Stimulated activated CD4-positive, alpha-beta T cell treated with anti-CD3 and anti-CD28 coated beads, Interleukin-12 subunit alpha, Interleukin-12 subunit beta, amount 100 ng/mL, for 24 hours (primary cell): ENCODE measurements at places on chromosomes 7 and 10.

GRCh38 chr7:27316311-27316710 is 73.7 kb downstream of the EVX1 start:
- DNase-seq, result no peak

- DNase-seq, result no peak
Observed at GRCh38 chr7:73799282-73800141, 29.4 kb upstream of the CLDN3 start.

GRCh38 chr10:54124209-54124885 is 676.7 kb downstream of the PCDH15 start:
- DNase-seq, result no peak

GRCh38 chr7:100546129-100546925 is 7.3 kb downstream of the AGFG2 start:
- DNase-seq, result no peak

GRCh38 chr7:18179093-18179492 is 151.4 kb upstream of the PRPS1L1 start:
- DNase-seq, result no peak

DNA sequence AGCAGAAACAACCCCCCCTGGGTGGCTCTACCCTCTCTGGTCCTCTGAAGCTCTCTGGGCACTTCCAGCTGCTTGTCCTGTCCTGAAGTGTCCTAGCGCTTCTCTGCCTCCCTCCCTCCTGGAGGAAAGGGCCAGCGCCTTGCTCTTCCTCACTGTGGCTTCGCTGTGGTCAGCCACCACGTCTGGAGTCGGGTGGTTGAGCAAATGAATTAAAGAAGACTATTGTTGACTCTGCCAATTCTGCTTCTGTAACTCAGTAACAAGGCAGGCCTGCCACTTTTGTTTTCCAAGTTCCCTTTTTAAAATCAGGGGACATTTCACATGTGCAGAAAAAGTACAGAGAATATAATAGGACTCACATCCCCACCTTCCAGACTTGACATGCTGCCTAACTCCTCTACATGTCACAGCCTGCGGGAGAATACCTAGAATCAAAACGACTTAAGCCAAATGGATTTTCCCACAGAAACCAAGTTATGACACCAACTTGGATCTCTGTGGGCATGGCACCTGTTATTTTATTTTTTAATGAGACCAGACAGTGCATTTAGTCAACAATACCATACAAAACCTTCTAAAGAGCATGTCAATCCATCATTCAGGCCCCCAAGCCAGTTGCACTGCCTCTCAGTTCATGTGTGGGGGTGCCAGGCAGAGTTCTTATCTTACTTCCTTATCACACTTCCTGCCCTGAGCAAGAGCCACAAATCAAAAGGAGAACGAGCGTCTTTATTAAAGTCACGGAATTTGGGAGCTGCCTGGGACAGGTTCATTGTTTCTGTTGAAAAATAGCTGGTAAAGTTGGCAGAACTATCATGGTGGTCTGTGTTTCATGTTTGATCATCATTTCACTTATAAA is 6.8 kb downstream of the FFAR4 start:
- DNase-seq, result no peak

DNA sequence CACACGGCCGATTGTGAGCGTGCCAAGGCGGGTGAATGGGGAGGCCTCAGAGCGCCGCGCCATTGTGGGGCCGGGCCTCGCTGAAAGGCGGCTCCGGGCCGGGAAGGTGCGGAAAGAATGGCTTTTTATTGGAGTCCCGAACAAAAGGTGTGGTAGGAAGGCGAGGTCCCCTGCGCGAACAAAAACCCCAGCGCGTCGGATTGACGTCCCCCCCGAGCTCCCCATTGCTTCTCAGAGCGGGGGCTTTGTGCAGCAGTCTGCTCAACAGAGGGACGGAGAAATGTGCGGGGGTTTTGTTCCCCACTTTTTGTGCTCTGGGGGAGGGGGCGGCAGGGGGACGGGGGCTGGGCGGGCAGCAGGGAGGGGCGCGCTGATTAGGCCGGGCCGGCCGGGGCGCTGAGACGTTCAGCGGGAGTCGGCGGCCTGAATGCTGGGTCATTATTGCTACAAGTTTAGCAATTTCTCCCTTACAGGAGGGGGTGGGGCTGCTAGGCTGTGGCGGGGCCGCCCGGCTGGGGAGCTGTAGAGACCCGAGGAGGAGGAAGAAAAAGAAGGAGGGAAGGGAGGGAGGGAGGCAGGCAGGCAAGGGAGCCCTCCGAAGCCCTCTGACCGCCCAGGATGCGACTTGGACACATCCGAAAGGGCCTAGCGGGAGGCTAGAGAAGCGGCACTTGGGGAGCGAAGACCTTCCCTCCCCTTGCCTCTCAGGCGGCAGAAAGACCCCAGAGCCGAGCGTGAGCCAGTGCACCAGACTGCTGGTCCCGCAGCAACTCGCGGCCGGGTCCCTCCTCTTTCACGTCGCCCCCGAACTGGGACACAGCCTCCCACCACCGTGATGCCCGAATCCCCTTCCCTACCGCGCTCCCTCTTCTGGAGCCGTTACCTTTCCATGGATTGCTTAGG is 4.6 kb downstream of the NKX2-3 start:
- no peak for DNase-seq

- DNase-seq, result no peak
Observed at GRCh38 chr10:69500864-69501468, 49.7 kb downstream of the TSPAN15 start.

DNA sequence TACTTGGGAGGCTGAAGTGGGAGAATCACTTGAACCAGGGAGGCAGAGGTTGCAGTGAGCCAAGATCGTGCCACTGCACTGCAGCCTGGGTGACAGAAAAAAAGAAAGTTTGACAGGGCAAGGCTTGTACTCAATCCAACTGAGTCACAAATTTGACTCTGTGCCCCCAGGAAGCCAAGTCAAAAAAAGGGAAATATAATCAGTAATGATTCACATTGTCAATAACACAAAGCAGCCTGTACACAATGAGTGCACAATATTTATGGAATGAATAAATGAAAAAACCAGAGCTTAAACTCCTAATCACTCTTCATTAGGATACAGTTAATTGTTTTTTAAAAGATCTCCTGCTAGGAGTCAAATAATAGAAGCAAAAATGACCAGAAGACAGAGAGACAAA is 6.4 kb downstream of the NAPEPLD start:
- no peak for DNase-seq

DNA sequence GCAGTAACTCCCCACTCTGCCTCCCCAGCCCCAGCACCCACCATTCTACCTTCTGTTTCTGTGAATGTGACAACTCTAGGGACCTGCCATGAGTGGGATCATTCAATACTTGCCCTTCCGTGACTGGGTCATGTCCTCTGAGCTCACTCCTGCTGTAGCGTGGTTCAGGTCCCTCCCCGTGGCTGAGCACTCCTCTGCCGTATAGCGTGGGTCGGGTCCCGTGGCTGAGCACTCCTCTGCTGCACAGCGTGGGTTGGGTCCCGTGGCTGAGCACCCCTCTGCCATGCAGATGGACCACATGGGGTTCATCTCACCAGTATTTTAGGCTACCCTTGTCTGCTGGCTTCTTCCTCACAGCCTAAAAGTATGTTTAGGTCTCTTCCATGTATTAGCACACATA is 43.0 kb downstream of the INSIG1 start:
- DNase-seq, result no peak

DNA sequence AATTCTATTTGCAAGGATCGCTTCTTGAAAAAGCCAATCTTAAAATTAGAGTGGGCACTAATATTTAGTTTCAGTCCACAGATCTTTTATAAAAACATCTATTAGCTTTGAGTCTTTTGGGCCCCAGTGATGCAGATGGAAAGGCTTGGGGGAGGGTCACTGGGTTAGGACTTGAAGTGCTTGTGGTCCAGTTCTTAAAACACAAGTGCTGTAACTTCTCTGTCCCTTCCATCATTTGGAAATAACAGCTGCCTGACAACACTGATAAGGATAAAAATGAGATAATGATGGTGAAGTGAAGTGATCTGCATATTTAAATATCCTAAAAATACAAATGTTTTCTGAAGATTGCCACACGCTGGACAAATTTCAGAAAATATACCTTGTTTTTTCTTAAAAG is 37.1 kb upstream of the ZRANB1 start:
- DNase-seq, result no peak

DNA sequence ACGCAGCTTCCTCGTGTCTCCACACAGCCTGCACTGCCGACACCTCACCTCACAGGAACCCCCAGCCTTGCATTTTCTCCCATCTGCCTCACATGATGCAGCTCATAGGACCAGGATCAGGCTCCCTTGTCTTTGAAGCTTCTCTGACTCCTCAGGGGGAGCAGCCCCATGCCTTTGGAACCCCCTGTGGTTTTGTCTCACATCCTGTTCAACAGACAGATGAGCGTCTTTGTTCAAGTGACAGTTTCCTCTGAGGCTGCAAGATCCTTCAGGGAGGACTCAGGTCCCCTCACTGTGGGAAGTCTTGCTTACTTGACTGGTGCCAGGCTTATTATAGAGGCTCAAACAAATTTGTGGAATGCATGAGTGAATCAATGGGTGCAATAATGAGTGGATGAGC is 667.1 kb downstream of the INHBA start:
- DNase-seq, result no peak

- DNase-seq, result no peak
Observed at GRCh38 chr10:112382515-112383235, 8.8 kb downstream of the ACSL5 start.

DNA sequence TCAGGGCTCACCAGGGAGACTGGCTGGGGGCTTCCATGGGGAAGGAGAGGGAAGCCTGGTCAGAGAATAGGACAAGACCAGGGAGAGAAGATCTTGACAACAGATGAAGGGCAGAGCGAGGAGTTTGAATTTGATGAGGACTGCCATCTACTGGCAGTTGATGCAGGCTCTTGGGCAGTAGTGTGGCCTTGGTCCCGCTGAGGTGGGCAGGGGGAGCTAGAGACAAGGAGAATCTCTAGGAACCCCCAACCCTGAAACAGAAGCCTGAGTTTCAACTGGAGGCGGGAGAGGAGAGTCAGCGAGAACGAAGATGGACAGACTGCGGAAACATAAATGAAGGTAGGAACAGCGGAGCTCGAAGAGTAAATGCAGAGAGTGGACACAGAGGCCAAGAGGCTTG is 81.0 kb downstream of the PPP1R3C start:
- no peak for DNase-seq

GRCh38 chr10:61612450-61612849 is 50.3 kb upstream of the CABCOCO1 start:
- DNase-seq, result no peak

GRCh38 chr7:151031011-151031410 is 2.8 kb downstream of the ABCB8 start:
- no peak for DNase-seq

GRCh38 chr10:31188792-31189406 is 130.1 kb upstream of the ZEB1 start:
- DNase-seq, result no peak

- DNase-seq, result peak; percentile 18
Observed at GRCh38 chr7:139358541-139359365, 941 bp upstream of the LUC7L2 start.

- DNase-seq, result no peak
Observed at GRCh38 chr10:42836771-42837468, 54.3 kb downstream of the BMS1 start.

GRCh38 chr7:151823566-151824372 is 53.1 kb downstream of the PRKAG2 start:
- no peak for DNase-seq

DNA sequence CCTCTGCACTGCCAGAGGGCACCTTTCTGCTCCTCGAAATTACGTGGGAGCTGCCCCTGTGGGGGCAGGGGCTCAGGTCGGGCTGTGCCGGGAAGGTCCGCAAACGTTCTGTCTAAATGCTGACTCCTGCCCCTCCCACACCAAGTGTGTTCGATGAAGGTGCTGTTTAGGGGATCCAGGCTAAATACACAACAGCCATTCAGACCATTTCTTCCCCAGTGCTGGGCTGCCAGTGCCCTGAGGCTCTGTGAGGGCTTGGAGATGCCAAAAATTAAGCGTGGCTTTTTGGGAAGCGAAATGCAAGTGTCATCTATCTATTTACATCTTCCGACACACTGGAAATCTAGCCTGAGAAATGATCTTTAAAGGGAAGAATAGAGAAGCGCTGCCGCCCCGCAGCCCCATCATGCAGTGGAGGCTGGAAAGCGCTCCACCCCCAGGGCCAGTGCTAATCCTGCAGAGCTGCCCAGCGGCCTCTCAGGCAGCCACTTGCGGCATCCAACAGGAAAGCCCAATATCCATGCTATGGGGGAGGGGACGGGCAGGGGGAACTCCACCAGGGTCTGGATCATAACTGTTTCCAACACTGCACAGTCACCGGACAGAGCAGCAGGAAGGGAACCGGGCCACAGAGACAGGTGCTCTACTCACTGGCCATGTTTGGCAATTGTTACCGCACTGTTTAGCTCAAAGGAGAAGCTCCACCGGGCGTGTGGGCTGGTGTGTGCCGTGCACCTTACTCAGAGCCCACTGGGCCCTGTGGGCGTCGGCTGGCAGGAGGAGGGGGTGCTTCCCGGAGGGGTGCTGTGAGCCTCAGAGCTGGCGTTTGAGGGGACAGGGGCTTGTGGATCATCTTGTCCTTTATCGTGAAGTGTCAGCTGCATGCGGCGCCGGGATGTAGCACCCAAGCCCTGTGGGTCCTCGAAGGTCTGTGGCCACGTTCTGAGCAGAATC is 205.5 kb downstream of the DNAJB6 start:
- no peak for DNase-seq

GRCh38 chr10:121078036-121078435 is 226.9 kb downstream of the WDR11 start:
- DNase-seq, result no peak

DNA sequence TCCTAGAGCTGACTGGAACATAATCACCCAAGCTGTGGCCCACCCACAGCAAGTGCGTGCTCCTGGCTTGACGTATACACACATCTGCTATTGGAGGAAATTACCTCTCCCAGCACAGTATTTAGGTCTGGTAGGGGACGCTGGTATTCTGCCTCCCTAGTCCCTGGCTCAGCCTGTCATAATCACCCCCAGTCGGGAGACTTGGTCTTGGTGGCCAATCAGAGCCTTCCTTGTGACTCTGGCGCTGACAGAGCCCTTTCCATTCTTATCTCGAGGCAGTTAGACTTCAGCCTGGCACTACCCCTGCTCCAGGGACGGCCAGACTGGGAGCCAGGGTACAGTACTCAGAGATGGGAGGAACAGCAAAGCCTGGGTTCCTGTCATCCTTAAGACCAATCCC is 14.3 kb upstream of the PRKAG2 start:
- no peak for DNase-seq
